ENCODE measurements at places on chromosomes 16 and 17.
A peak's percentile ranks its signal among the peaks of the same experiment; 100 is the strongest.

GRCh38 chr16:85393674-85394451 lies 219.3 kb upstream of the GSE1 start:
- peak; percentile 47 for DNase-seq

GRCh38 chr17:81482673-81483072 lies 29.9 kb downstream of the ACTG1 start:
- no peak for DNase-seq

DNA sequence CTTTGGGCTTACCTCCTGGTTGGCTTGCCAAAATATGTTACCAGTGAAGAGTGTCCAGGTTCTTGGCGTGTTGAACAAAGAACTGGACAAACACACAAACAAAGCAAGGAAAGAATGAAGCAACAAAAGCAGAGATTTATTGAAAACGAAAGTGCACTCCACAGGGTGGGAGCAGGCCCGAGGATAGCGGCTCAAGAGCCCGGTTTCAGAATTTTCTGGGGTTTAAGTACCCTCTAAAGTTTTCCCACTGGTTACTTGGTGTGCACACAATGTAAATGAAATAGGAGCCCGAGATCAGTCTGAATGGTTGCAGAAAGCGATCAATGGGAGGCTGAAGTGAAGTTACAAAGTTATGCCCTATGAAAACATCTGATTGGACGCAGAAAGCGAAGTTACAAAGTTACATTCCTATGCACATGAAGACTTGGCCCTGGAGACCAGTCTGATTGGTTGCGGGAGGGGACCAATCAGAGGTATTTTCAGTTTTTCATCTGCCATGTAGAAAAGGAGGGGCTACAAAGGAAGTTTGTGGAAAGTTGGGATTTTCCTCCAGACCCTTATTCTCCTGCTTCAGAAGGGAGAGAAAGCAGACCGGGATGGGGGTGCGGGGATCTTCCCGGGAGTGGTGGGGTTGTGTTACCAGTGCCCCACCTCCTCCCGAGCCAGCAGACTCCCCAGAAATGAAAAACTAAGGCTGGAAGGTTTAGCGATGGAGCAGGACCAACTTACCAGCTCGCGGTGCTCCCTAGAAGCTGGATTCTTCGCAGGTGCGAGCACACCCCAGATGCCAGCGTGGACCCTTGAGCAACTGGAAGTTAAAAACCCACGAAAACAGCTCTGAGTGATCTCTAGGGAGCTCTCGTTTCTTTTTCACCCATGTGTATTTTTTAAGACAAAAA lies at the start of gene SLFN12:
TSS of gene SLFN12 (minus strand) at position 325 of the 899 bp plus-strand sequence. CDS start 9,472 bp downstream, outside the sequence.
- DNase-seq: peak; percentile 95

- peak; percentile 39 for DNase-seq
Observed at GRCh38 chr16:4859900-4860255, 12.6 kb downstream of the UBN1 start.

DNA sequence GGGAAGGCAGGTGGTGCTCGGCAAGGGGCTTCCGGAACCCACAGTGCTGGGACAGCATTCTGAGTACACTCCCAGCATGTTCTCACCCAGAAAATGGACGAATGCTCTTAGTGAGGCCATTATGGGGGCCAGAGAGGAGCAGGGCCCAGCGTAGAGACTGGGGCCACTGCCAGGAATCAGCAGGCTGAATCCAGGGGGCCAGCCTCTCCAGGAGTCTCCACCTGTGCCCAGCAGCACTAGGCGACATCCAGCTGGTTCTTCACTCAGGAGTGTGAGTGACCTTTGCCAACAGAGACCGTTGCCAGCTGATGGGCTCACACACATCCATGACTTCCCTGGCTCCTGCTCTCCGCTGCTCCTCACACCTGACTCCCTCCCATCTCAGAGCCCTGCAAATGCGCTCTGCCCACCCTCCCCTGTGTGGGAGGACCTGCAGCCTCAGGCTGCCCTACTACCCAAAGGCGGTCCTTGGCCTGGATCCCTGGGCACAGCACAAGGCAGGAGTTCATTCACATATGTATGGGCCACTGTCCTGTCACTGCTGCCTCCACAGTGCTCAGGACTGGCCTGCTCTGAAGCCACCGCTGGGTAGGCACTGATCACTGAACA lies 5.1 kb downstream of the RHBDF1 start:
- no peak for DNase-seq
